ENCODE measurements at places on chromosomes 7 and 10.

DNA sequence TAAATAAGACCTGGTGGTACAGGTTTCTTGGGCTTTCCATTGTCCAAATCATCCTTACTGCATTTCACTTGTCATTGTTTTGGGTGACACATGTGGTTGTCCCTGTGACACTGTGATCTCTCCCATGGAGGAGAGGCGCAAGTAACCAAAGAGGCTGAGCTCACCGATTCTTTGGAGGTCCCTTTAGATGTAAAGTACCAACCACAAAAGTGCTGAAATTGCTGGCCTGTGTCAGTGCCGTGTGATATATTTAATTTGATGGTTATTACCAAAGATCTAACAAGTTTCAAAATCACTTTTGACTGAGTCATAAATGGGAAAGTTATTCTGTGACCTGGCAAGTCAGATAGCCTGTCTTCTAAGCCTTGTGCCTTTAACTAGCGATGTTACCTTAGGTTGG lies 19.4 kb downstream of the MCM10 start:
- no peak for DNase-seq

DNA sequence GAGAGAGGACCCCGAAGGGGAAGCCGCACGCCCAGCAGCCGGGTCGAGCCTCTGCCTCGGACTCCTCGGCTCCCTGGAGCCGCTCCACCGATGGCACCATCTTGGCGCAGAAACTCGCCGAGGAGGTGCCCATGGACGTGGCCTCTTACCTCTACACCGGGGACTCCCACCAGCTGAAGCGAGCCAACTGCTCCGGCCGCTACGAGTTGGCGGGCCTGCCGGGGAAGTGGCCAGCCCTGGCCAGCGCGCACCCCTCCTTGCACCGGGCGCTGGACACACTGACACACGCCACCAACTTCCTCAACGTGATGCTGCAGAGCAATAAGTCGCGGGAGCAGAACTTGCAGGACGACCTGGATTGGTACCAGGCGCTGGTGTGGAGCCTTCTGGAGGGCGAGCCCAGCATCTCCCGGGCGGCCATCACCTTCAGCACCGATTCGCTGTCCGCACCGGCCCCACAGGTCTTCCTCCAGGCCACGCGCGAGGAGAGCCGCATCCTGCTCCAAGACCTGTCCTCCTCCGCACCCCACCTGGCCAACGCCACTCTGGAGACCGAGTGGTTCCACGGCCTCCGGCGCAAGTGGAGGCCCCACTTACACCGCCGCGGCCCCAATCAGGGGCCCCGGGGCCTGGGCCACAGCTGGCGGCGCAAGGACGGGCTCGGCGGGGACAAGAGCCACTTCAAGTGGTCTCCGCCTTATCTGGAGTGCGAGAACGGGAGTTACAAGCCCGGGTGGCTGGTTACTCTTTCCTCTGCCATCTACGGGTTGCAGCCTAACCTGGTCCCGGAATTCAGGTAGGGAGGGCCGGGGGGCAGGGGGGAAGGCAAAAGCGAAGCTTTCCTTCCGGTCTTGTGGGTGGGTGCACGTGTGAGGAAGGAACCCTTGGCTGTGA lies 973 bp downstream of the GPR158 start:
- no peak for DNase-seq

DNA sequence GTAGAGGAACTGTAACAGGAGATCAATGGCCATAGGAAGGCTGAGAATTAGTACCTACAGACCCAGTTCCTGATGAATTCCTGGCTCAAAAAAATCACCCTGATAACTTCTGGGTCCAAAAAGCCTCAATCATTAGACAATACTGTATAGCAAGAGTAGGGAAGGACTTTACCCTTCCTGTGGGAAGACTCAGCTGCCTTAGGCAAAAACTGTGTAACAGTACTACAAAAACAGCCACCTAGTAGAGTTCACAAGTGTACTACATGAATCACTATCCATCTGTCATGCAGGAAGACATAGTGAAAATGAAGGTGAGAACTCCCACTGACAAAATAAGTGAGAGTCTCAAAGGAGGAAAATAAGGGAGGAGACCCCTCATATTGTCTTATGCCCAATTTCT lies 47.6 kb downstream of the MAP3K8 start:
- no peak for DNase-seq

DNA sequence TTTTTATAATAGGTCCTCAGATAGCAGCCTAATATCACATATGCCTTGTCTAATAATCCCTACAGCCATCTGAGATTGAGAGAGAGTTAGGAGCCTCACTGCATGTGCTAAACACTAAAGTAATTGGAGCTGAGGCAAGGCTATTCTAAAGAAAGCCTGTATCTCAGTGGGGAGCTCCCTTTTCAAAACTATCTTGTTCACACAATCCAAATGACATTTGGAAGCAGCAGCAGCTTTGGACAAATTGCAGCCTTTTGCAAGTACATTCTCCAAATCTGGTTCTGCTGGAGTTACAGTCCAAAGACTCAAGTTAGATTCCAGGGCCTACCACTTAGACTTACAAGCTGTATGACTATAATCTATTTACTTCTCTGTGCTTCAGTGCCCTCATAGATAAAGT lies 104.5 kb downstream of the MACC1 start:
- no peak for DNase-seq

GRCh38 chr7:140605337-140605736 lies 35.3 kb downstream of the DENND2A start:
- DNase-seq: no peak

- no peak for DNase-seq
Measured at GRCh38 chr10:17396004-17396403, 58.4 kb downstream of the ST8SIA6 start.

- DNase-seq: no peak
Measured at GRCh38 chr7:93117327-93117726, 452 bp downstream of the SAMD9 start.

DNA sequence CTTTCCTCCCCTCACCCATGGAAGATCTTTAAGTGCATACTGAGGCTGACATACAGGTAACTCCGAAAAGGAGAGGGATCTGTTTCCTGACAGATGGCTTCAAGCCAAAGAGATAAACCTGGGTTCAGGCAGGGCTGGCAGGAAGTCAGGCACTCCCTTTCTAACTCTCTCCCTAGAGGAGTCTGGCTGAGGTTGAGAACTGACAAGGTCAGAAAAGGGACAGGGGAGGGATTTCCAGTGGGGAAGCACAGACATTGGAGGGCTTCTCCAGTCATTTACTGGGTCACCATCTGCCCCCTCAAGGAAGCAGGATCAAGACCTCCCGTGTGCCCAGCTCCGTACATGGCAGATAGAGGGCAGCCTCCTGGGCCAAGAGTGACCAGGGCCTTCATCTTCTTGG lies 31.6 kb downstream of the TLX1 start:
- DNase-seq: no peak

- DNase-seq: no peak
Measured at GRCh38 chr7:13979671-13980435, 9.6 kb downstream of the ETV1 start.

GRCh38 chr10:19347621-19348020 lies 299.0 kb downstream of the MALRD1 start:
- no peak for DNase-seq

DNA sequence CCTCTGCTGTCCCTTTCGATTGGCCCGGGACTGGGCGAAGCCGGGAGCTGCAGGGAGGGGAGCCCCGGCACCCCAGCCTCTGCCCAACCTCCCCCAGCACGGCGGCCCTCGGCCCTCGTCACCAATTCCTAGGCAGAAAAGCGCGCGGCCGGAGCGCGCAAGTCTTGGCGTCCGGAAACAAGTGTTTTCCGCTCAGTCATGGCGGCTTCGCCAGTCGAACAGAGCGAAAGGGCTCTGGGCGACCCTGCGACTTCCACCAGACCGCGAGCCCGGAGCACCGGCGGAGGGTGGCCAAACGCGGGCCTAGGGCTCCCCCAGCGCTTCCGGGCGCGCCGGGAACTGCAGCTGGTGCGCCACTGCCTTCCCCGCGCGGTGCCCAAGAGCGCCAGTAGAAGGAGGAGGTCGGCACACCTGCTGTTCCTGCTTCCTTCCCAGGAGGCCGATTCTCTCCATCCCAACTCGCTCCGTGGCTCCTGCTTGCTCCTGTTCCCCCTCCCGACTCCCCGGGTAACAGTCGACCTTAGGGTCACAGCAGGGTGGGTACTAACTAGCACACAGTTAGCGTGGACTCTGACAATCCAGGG lies 729.9 kb downstream of the ZWINT start:
- DNase-seq: no peak

DNA sequence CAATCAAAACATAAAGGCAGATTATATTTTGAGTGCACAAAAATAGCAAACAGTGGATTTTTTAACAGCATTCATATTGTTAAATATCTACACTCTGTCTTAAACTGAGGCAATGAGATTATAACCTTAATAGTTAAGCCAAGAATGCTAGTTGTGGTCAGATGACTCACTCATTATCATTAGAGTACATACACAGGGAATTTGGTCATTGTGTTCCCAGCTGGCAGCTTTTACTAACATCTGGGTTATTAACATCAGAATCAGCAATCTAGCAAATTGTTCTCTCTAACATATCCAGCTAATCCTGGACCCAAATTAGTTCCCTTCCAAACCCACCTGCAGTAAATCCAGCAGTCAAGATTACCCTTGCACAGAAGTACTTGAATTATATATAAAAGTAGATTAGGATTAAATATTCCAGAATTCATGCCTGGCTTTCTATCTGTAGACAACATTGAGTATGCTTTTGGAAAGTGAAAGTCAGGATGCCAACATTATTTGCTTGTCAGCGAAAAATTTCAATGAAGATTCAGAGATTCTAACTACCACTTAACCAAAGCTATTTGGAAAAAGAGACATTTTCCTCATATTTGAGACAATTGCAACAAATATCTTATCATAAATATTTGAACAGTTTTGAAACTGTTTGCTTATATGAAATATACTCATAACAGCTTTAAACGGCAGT lies 1035.6 kb upstream of the PHF14 start:
- no peak for DNase-seq

- no peak for DNase-seq
Measured at GRCh38 chr10:16923309-16923708, 106.1 kb upstream of the RSU1 start.

DNA sequence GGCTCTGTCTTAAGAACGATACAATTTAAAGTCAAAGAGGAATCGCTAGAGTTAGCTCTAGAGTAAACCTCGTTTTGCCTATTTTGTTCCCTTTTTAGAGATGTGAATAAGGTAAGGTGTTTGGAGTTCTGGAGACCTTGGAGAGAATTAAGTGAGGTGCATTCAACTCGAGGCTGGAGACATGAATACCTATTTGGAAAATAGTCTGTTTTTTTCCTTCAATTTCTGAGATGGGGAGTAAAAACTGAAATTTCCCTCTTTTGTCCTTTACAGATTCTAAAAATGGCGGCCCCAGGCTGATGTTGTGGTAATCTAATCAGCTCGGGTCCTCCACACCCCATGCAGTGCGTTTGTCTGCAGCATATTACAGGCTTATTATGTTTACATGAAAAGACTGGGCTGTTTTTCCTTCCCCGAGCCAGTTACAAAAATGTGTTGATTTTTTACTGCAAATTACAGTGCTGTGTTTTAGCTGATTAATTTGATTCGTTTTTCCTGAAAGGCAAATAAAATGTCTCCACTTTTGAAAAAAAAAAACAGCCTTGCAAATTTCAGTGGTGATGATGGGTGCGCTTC lies 1.5 kb downstream of the KMT2E start:
- peak; percentile 17 for DNase-seq

GRCh38 chr7:96067321-96067720 lies 254.6 kb downstream of the SLC25A13 start:
- DNase-seq: no peak

GRCh38 chr7:89002981-89003956 lies 207.7 kb upstream of the TEX47 start:
- no peak for DNase-seq

GRCh38 chr10:69632516-69633199 lies 2.6 kb downstream of the FAM241B start:
- no peak for DNase-seq

DNA sequence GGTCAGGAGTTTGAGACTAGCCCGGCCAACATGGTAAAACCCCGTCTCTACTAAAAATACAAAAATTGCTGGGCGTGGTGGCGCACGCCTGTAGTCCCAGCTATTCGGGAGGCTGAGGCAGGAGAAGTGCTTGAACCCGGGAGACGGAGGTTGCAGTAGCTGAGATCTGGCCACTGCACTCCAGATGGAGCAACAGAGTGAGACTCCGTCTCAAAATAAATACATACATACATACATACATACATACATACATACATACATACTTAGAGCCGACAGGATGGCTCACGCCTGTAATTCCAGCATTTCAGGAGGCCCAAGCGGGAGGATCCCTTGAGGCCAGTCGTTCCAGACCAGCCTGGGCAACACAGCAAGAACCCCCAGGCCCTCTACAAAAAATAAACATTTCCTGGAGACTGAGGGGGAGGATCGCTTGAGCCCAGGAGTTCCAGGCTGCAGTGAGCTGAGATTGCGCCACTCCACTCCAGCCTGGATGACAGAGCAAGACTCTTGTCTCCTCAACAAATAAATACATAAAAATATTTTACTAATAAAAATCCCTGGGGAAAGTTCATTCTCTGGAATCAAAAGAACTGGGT lies 90.9 kb upstream of the TNRC18 start:
- no peak for DNase-seq

DNA sequence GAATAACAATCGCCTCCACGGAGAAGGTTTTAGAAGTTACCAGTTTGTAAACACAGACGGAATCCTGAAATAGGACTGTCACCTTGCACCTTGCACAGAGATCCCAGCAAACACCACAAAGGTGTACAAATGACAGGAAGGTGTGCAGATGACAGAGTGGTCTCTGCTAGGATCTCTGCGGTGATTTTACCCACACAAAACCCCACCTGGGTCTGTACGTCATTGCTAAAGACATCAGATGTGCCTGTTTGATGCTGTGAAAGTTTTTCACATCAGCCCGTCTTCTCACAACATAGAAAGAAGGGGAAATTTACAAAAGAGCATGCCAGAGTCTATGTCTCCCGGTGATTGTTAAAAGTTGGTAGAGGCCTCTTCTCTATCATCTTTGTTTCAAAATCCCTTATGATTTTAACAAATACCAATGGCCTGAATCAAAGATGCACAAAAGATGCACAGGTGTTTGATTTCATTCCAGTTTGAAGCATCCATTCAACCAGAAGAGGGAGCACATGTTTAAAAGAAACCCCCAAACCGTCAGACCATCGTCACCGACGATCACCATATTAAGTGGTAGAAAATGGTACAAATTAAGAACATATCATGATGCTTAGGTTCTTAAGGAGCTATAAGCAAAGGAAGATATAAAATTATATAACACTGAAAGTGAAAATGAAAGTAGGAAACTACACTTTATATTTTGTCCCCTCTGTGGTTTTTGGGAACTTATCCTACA lies 576.5 kb downstream of the PTPRN2 start:
- no peak for DNase-seq

DNA sequence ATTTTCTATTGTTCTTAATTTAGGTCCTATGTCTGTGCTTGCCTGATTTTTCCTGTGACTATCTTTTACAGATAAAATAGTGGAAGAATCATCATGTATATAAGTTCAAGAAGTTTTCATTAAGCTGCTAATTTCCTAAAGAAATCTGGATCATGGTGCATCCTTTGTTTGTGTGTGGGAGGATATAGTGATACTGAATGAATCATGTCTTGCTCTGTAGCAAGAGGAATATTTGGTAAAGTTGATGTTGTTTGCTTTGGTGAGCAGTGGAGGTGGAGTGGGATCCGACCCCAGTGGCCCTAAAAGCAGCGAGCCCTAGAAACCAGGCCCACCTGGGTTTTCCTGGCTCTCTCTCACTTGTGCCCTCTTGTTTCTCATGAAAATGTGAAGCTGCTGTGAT lies 83.7 kb downstream of the CCNY start:
- DNase-seq: no peak

Data from stimulated activated CD4-positive, alpha-beta T cell treated with anti-CD3 and anti-CD28 coated beads, Interleukin-4, amount 100 ng/mL, for 1 hour (primary cell).